ENCODE measurements at places on chromosomes 16 and 17. TPM values are rescaled to one million over a fixed set of nuclear protein-coding genes. Genes with fewer than 3 reads are reported as not detected.

The ZG16 gene
- total RNA-seq = not detected

The PRSS36 gene
- total RNA-seq = 0.30 TPM

The PPY gene
- total RNA-seq = not detected

The NDE1 gene
- total RNA-seq = 19.9 TPM

The IGF2BP1 gene
- 28.5 TPM for total RNA-seq

The WNK4 gene
- 1.5 TPM for total RNA-seq

The MYCBPAP gene
- total RNA-seq = 0.59 TPM

The BCO1 gene
- not detected for total RNA-seq

The B4GALNT2 gene
- total RNA-seq = not detected

The KCNH6 gene
- not detected for total RNA-seq

The ASPA gene
- total RNA-seq = 0.05 TPM
